Activated naive CD4-positive, alpha-beta T cell (primary cell): ENCODE measurements at places on chromosomes 6 and 20.
A peak's percentile ranks its signal among the peaks of the same experiment; 100 is the strongest.

DNA sequence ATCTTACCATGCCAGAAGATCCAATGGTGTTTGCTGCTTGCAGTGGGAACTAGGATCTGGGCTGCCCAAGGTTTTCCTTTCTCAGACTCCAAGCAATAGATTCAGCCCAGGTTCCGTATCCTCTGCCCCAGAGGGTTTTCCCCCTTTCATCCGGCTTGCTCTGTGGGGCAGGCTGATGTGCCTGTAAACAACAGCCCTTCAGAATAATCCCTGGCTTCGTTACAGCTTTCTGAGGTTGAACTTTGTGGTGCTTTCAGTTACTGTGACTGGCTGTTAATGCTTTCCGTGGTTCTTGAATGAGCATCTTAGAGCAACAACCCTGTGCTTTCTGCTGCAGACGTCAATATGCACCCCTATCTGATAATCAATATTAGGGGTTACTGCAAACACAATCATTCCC lies 400.4 kb downstream of the BTBD3 start:
- DNase-seq, result no peak

GRCh38 chr20:60810561-60810960 lies 441.5 kb upstream of the CDH4 start:
- no peak for DNase-seq

- DNase-seq, result no peak
Measured at GRCh38 chr20:31488115-31488514, 13.0 kb downstream of the REM1 start.

- no peak for DNase-seq
Measured at GRCh38 chr20:59932616-59933295, 681 bp downstream of the SYCP2 start.

- DNase-seq, result peak; percentile 64
Measured at GRCh38 chr20:45771182-45771759, 20.4 kb downstream of the WFDC3 start.

DNA sequence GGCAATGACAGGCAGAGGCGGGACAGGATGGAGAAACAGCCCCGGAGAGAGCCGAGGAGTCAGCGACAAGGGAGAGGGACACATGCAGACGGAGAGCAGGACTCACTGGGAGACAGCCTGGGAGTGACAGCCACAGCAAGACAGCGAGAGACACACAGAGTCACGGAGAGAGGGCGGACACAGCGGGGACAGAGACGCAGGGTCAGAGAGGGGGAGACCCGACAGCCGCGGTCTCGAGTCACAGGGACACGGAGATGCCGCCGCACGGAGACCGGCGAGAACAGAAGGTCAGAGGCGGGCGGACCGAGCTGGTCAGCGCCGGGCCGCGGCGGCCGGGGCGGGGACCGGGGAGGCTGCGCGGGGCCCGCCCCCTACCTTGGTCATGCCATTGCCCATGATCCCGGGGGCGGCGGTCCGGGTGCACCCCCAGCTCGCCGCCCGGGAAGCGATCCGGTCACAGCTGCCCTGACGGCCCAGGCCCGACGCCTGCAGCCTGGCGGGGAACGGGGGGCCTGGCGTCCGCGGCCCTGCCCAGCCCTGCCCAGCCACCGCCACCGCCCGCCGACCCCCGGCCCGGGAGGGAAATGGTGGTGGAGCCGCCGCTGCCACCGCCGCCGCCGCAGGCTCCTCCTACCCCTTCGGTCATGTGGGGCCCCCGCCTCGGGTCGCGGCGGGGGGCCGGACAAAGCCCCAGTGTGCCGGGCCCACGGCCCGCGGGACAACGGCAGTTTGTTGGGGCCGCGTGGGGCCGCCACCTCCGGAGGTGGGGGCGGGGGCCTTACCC lies at the start of the genes DUSP15 and TTLL9:
Gene DUSP15 (minus strand): TSS at position 586 of the 784 bp plus-strand sequence. CDS start 190 bp downstream, at position 396.
Gene TTLL9 (plus strand): TSS at position 693 of the 784 bp plus-strand sequence. CDS start 493 bp downstream, outside the sequence.
- no peak for DNase-seq
